ENCODE measurements at places on chromosomes 4 and X.

- DNase-seq, result no peak
These were observed 22.8 kb downstream of the MSN start for GRCh38 chrX:65690057-65690855.

DNA sequence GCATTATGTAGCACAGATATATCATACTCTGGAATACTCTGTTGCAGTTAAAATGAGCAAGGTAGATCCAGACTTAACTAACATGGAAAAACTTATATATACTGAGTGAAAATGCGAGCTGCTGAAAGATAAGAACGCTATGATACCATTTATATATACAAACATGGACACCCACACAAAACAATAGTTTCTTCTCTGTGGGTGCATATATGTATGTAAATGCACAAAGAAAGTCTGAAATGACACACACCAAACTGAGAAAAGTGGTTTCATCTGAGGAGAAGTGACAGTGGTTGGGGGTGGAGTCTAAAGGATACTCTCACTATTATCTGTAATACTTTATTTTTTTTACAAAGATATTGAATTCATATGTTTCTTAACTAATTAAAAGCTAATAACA is 12.2 kb upstream of the FGF2 start:
- DNase-seq, result no peak

- no peak for DNase-seq
These were observed 101.4 kb downstream of the ADRA2C start for GRCh38 chr4:3867403-3868100.

DNA sequence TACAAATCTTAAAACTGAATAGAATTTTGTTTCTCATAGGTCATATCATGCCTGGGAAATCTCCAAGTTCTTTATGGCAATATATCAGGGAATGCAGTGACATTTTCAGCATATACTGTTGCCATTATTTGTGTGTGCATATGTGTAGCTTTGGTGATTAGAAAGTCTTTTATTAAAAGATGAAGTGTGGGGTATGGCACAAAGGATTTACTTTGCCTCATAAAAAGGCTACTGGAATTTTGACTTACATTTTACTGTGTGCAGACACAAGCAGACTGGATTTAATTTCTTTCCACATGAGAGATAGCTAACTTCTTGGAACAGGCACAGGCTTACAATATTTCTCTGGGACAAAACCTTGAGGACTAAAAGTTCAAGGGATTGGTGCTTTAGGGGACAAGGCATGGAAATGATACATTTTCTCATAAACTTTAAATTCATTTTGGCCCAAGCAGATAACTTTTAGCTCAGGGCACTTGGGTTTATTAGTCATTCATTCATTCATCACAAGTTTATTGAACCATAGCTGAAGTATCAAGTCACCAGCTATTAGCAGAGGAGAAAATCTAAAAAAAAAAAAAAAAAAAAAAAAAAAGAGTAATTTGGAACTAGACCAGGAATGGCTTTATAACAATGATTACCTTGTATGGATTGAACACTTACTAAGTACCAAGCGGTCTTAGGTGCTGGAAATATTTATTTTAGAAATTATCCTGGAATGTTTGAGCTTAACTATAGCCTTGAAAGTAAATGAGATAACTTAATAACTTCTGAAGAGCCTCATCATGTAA is 191.5 kb downstream of the SLIT2 start:
- no peak for DNase-seq

DNA sequence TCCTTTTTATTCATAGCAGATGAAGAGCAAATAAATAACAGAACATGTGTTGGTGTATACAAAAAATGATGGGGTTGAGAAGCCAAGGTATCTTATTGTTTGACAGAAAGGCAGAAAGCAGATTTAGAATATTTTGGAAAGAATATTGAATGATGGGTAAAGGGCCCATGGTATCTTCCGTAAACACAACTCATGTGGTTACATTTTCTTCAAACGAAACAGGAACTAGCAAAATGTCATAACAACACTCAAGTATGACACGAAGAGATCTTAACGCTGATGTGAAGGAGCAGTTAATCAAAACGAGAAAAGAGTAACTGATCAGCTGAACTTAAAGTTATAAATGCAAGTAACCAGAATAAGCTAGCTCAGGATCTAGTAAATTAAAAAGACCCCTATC is 195.7 kb upstream of the GK2 start:
- no peak for DNase-seq

GRCh38 chrX:48470110-48470832 is at the start of gene SLC38A5:
TSS of gene SLC38A5 (minus strand) at chrX:48470260. CDS start at chrX:48467924, 2,336 bp downstream.
- no peak for DNase-seq
